IMR-90 (cell line): ENCODE measurements at places on chromosomes 2 and 18.

DNA sequence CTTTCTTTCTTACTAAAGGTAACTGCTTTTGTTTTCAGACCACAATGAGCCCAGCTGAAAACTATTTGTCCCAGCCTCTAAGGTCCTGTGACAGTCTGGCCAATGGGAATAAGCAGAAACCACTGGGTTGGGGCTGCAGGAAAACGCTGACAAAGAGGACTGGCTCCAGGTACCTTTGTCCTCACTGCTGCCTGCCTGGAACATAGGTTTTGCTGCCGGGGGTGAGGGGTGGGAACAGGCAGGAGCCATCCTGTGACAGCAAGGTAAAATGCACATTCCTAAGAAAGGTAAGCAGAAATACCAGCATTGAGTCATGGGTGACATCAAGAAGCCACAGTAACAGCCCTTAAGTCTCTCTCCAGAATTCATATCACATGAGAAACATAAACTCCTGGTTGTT lies 21.6 kb downstream of the PTPN2 start:
- no peak for DNase-seq

GRCh38 chr18:68484241-68484640 lies 230.7 kb downstream of the TMX3 start:
- peak; percentile 55 for DNase-seq

DNA sequence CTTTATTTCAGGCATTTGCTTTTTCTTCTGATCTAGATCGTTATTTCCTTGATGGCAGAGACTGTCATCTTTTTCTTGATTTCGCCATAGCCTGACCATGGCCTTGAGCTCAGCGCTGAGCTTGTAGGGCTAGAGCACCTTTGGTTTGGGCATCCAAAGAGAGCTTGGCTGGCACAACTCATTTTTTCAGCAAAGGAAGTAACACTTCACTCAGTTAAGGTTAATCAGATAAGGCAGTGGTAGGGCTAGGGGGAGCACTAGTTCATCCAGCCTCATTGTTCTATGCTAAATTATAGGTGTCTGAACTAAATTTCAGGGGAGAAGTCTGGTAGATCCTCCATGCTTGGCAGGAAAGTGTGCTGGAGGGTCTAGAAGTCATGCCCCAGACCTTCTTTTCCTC lies 125.0 kb downstream of the SETBP1 start:
- no peak for DNase-seq

GRCh38 chr18:73728657-73729056 lies 419.0 kb downstream of the FBXO15 start:
- DNase-seq, result no peak

- DNase-seq, result no peak
These were observed 8.1 kb downstream of the AAK1 start for GRCh38 chr2:69635432-69635831.

DNA sequence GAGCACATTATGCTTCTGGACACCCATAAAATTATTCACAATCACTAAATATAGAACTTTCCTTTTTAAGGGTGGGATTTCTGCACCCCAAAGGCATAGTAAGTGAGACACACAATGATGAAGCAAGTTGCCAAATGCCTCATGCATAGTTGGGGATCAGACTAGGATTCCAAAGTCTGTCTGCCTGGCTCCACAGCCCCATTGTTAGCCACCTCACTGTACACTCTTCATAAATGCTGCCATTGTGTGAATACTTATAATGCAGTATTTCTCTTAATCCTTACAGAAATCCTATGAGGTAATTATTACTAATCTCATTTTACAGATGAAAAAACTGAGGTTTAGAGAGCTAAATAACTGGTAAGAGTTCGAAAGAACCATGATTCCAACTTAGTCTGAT lies 738.6 kb downstream of the ERBB4 start:
- no peak for DNase-seq

DNA sequence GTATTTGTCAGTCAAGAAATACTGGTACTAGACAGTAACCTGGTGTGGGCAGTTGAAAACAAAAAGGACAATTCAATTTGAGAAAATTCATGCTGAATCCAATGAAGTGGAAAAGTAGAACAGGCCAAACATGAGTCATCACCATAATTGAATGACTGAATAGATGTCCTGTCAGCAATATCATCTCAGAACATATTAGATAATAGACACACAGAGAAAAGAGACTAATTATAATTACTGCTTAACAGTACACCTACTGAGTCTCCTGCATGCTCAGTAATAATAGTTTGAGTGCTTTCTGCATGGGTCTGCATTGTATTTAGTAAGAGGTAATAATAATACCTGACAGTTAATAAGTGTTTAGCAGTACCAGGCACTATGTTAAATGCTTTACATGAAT lies 138.6 kb upstream of the ZC3H15 start:
- peak; percentile 2 for DNase-seq

DNA sequence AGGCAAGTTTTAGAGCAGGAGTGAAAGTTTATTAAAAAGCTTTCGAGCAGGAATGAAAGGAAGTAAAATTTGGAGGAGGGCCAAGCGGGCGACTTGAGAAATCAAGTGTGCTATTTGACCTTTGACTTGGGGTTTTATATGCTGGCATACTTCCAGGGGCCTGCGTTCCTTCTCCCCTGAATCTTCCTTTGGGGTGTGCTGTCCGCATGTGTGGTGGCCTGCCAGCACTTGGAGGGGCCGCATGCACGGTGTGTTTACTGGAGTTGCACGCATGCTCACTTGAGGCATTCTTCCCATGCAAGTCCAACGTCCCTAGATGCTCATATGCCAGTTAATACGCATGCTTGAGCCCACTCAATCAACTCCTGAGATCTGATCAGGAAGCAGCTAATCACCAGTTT lies 78.3 kb upstream of the MAP4K4 start:
- peak; percentile 48 for DNase-seq

DNA sequence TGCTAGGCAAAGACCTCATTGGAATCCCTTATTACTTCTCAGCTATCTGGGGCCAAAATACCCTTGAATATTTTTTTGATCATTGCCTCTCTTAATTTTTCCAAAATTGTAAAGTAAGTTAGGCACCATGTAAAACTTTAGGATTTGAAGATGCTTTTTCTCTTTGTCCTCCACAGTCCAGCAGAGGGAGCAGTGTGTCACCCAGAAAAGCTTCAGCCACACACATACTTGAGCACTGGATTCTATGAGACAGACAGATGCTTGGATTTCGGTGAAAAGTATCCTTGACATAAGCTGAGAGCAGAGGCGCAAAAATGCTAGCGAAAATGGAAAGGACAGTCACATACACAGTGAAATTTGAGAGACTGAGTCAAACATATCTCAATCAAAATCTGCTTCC lies 74.7 kb upstream of the KCNJ3 start:
- DNase-seq, result peak; percentile 0

- DNase-seq, result no peak
These were observed 70.8 kb upstream of the GRB14 start for GRCh38 chr2:164692114-164692513.

- DNase-seq, result peak; percentile 13
These were observed 174.1 kb downstream of the UXS1 start for GRCh38 chr2:106020032-106020431.

- no peak for DNase-seq
These were observed 68.0 kb downstream of the STEAP3 start for GRCh38 chr2:119291588-119292167.

- no peak for DNase-seq
These were observed 273.3 kb downstream of the PTPRM start for GRCh38 chr18:7840411-7840810.

GRCh38 chr2:233114421-233114861 lies 54.3 kb downstream of the INPP5D start:
- DNase-seq, result no peak

DNA sequence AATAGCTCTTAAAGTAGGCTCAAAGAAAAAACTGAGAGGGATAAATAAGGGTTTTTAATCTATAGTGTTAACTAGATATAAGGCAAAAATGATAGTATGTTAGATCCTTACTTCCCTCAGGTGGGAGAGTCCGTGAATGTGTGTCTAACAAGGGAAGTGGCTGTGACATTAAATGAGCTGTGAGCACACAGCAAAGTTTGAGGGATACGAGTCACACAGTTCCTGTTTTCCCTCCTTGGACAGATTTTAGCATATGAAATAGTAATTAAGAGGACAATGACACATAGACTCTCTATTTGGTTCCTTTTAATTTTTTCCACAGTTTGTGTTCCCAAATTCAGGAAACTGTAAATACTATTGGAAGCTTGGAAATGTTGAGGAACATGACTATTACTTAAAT lies 148.4 kb upstream of the CAVIN2 start:
- DNase-seq, result peak; percentile 11

- DNase-seq, result peak; percentile 63
These were observed 179.8 kb upstream of the HAAO start for GRCh38 chr2:42971947-42972736.

- no peak for DNase-seq
These were observed 240.6 kb upstream of the CWC22 start for GRCh38 chr2:180247658-180248057.

- DNase-seq, result no peak
These were observed 34.8 kb upstream of the SKA1 start for GRCh38 chr18:50340078-50340477.

GRCh38 chr2:22497789-22498188 lies 887.2 kb upstream of the KLHL29 start:
- no peak for DNase-seq

DNA sequence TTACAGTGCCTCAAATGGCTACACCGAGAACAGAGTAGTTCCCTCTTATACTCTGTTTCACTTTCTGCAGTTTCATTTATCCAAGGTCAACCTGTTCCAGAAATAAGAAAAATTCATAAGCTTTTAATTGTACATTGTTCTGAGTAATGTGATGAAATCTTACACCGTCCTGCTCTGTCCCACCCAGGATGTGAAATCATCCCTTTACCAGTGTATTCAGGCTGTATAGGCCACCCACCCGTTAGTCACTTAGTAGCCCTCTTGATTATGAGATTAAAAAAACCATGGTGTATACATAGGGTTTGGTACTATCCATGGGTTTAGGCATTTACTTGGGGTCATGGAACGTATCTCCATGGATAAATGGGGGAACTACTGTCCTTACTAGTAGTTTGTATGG lies 29.8 kb downstream of the STARD6 start:
- no peak for DNase-seq
